ENCODE measurements at places on chromosomes 5 and 9.

GRCh38 chr9:76828447-76828846 is 64.2 kb downstream of the PCA3 start:
- DNase-seq: no peak

DNA sequence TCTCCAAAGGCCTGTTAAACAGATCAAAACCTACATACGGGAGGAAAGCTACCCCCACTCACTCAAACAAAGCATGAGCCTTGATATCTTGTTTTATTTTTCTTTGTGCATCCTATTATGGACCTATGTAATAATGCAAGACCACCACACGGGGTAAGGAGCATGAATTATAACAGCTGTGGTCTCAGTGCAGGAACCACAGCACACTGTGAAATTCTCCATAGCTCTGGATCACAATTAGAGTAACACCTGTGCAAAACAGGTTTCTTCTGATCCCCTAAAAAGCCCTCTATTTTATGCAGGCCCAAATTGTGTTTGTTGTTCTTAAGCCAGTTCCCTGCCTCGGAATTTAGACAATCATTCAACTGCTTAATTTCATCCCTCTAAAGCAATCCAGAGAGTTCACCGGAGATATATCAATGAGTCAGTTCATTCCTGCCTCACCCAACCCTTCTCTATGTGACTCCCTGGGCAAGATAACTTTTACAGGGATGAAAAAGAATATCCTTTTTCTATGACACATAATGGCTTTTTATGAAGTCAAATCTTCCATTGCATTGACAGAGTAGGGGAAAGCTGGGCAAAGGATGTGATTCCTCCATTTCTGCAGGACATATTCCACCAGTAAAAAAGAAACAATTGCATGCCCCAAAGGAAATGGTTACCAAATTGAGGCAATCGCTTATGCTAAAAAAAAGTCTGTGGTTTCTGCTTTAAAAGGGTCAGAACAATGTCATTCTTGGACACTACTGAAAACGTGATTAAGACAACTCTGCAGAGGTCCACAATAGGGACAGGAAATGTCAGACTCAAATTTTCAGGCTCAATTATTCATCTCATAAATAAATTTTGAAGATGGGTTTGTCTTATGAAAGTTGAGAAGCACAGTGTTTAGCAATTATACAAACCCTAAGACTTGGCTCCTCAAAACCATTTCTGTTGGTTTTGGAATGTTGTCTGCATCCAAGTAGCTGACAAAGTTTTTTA is 41.6 kb upstream of the FST start:
- no peak for DNase-seq

- DNase-seq: no peak
These were observed 11.0 kb upstream of the SNCAIP start for GRCh38 chr5:122301016-122301415.

DNA sequence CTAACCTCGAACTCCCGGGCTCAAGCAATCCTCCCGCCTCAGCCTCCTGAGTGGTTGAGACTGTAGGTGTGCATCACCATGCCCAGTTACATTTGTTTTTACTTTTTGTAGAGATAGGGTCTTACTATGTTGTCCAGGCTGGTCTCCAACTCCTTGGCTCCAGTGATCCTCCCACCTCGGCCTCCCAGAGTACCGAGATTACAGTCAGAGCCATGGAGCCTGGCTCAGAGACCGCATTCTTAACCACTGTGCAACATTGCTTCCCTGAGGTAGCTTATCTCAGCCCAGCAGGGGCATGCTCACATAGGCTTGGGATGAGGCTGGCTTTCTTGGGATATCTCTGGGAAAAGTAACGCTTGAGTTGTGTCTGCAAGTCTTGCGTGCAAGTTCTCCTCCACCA is 99.7 kb downstream of the SPRY4 start:
- DNase-seq: no peak
